Naive thymus-derived CD4-positive, alpha-beta T cell (primary cell): ENCODE measurements at places on chromosomes 1 and 21.

GRCh38 chr1:246659594-246660140 lies 64.5 kb upstream of the SCCPDH start:
- DNase-seq = no peak

- peak; percentile 39 for DNase-seq
Observed at GRCh38 chr1:108962681-108963051, 618 bp downstream of the CLCC1 start.

DNA sequence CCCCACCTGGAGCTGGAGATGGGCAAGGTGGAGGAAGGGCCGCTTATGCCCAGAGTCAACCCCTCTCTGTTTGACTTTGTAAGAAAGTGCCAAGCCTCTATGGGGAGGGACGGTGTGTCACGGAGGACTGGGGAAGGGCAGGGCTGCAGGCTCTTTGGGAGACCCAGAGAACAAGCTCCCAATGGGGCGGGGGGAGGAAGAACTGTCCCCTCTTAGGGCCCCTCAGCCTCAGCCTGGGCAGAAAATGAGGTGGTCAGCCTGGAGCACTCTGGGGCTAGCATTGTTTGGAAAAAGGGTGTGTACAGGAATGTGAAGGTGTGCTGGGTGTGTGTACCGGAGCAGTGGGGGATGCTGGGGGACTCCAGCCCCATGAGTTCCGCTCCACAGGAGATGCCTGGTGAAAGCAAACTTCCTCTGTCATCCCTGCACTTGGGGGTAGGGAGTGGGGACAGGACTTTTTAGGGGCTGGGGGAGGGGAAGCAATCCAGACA lies 1.2 kb upstream of the INAVA start:
- DNase-seq = no peak

GRCh38 chr1:226649780-226650179 lies 89.3 kb downstream of the ITPKB start:
- DNase-seq = peak; percentile 58
